Stimulated activated CD8-positive, alpha-beta memory T cell treated with anti-CD3 and anti-CD28 coated beads, Interleukin-7, amount 100 ng/mL, for 24 hours (primary cell): ENCODE measurements at places on chromosomes 12 and 14.

DNA sequence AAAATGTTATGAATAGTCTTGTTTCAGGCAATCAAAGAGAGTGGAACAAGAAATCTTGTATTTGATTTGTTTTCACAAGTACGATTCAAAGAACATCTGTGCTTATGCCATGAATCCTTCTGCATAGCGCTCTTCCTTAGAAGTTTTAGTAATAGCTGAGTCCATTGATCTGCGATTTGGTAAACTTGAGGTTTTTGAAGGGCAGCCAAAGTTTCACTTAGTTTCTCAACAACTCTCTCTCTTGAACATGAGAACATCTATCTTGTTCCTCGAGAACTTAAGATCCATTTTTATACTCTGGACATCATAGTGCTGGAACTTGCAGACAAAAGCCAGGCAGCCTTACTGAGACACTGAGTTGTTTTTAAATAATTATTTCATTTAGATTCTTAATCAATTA is 96.2 kb upstream of the USP15 start:
- no peak for DNase-seq

DNA sequence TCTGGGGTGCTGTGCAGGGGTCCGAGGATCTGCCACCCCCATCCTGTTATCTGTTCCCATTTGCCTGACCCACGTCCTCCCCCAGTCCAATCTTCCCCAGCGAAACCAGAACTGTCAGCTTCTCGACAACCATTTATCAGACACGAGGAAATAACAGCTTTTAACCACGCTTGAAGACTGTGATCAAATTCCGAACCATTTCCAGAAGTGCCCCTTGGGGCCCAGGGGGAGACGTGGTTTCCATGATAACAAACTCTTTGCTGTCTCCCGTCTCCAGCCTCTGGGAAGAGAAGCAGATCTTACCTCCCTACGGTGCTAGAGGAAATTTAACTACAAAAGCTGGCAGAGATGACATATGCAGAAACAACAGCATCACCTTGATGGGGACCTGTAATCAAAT is 35.1 kb upstream of the SRRM4 start:
- no peak for DNase-seq

DNA sequence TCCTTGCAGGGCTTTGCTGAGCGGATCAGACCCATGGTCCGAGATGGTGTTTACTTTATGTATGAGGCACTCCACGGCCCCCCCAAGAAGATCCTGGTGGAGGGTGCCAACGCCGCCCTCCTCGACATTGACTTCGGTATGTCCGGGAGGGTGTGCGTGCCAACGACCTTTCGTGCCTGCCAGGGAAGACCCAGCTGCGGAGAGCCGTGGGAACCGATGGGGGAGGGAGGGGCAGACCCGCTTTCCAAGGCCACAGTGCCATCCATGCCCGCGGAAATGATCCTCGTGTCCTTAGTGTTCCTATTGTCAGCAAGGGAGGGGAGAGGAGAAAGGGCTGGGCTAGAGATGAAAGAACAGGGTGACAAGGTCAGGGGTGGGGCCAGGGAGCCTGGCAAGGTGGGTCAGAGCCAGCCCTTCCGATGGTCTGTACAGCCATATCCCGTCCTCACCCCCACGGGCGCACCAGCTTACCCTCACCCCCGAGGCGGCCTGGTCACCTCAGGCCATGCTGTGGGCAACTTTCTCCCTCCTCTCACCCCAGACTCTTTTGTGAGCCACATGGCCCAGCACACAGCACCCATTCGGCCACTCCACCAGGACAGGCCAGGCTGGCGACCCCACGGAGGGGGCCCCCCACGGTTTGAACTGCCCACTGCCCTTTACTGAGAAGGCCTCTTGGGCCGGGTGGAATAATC is 11.7 kb upstream of the SIVA1 start:
- DNase-seq, result no peak

GRCh38 chr12:131473261-131473660 is 237.6 kb upstream of the SFSWAP start:
- no peak for DNase-seq

DNA sequence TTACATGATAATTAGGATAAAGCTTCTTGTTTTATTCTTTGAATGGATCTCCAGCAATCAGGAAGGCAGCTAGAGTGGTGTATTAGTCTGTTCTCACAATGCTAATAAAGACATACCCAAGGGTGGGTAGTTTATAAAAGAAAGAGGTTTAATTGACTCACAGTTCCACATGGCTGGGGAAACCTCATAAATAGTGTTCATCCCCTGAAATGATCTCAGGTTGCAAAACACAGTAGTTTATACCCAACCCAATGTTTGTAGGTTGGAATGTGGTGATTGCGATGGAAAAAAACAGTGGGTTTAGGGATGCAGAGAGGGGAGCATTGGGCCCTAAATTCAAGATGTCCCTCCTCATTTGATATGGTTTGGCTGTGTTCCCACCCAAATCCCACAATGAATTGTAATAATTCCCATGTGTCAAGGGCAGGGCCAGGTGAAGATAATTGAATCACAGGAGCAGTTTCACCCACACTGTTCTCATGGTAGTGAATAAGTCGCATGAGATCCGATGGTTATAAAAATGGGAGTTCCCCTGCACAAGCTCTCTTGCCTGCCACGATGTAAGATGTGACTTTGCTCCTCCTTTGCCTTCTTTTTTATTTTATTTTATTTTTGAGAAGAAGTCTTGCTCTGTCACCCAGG is 11.5 kb downstream of the MUCL1 start:
- DNase-seq, result no peak

- no peak for DNase-seq
Observed at GRCh38 chr14:61026526-61026925, 45.5 kb downstream of the SLC38A6 start.

GRCh38 chr12:130517588-130517987 is 179.9 kb downstream of the PIWIL1 start:
- no peak for DNase-seq

DNA sequence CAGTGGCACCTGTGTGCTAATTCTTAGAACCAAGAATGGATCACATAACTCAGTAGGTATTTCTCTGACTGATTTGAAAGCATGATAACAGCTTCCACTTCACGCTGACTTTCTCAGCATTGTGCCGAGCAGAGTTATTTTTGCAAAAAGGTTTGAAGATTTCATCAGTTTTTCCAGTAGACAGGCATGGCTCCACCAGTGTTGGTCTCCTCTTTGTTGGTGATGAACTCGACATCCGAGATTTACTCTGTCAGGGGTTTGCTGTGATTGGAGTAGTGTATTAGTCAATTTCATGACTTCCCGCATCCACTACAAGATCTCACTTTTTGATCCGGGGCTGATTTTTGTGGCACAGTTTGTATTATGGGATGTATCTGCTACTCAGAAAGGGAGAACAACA is 85.3 kb downstream of the PRKCH start:
- DNase-seq, result no peak

GRCh38 chr14:38944691-38945090 is 158.3 kb downstream of the SEC23A start:
- no peak for DNase-seq

- no peak for DNase-seq
Observed at GRCh38 chr14:102849526-102850379, 72.5 kb downstream of the TRAF3 start.

- no peak for DNase-seq
Observed at GRCh38 chr12:116156614-116157013, 120.9 kb downstream of the MED13L start.

GRCh38 chr14:63249092-63249491 is 44.8 kb downstream of the RHOJ start:
- no peak for DNase-seq

- no peak for DNase-seq
Observed at GRCh38 chr12:52679875-52680274, 332 bp downstream of the KRT1 start.

DNA sequence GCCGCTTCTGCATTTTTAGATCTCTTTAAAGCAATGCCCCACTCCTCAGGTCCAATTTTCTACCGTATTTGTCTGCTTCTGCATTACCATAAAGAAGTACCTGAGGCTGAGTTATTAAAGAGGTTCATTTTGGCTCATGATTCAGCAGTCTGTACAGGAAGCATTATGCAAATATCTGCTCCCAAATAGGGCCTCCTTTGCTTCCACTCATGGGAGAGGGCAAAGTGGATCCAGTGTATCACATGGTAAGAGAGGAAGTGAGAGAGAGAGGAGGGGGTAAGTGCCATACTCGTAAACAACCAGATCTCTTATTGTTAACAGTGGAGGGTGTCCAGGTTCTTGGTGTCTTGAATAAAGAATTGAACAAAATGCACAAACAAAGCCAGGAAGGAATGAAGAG is 316.1 kb upstream of the SEL1L start:
- no peak for DNase-seq

- no peak for DNase-seq
Observed at GRCh38 chr12:94379479-94380113, 80.1 kb downstream of the CEP83 start.

DNA sequence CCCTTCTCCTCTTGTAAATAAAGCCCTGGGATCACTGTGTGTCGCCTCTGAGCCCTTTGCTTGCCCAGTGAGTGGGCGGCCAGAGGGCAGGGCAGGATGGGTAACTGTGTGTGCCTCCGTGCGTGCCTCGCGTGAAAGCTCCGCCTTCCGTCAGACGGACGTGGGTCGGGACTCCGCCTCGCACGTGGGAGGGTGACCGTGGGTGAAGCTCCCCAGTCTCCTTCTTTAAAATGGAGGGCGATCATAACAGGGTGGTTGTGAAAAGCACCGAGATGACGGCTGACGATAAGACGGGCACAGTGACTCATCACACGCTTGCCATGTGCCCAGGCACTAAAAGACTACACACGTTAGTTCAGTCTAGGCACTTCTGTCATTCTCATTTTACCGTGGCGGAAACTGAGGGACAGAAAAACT is 9.2 kb downstream of the PHB2 start:
- DNase-seq, result peak; percentile 83

GRCh38 chr12:123873793-123874192 is 98.8 kb downstream of the CCDC92 start:
- no peak for DNase-seq

- DNase-seq, result no peak
Observed at GRCh38 chr12:1471224-1471623, 123.2 kb downstream of the FBXL14 start.

- DNase-seq, result no peak
Observed at GRCh38 chr12:19030180-19030579, 99.4 kb upstream of the PLEKHA5 start.

GRCh38 chr14:86334355-86334754 is 804.4 kb downstream of the FLRT2 start:
- no peak for DNase-seq

DNA sequence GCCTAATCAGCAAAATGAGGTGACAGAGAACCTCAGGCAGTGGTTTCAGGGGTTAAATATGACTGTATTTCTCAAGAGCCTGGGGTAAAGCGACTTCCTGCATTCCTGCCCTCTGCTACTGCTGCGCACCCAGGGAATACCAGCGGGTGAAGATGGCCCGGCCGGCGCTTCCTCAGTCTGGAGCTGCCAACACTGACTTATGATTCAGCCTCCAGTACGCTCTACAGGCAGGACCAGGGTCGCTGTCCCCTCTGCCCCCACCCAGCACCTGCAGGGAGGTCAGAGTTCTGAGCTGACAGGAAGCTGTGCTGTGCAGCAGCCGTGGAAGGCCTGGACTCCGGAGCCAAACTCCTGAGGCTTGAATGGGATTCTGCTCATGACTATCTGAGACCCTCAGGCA is 127.9 kb downstream of the PIWIL1 start:
- no peak for DNase-seq
